ENCODE measurements at places on chromosomes 3 and 15. TPM values are rescaled to one million over a fixed set of nuclear protein-coding genes. Genes with fewer than 3 reads are reported as not detected.
A peak's percentile ranks its signal among the peaks of the same experiment; 100 is the strongest.

GRCh38 chr15:80188251-80188650, 35.5 kb downstream of the FAH start:
- no peak overlapping the region for H3K4me3 ChIP-seq
- no peak overlapping the region for H3K27ac ChIP-seq
- no peak for DNase-seq

THRB gene
- 0.02 TPM for polyA plus RNA-seq

- H3K4me1 ChIP-seq = peaks cover 14% of the 10 kb centered on the region
- no peaks in the 10 kb centered on the region for H3K36me3 ChIP-seq
- H3K27ac ChIP-seq = no peak overlapping the region
- no peak overlapping the region for H3K4me3 ChIP-seq
- DNase-seq = no peak
- H3K27me3 ChIP-seq = no peaks in the 10 kb centered on the region
Observed at GRCh38 chr15:76161153-76162035, 101.6 kb downstream of the TMEM266 start.

DNA sequence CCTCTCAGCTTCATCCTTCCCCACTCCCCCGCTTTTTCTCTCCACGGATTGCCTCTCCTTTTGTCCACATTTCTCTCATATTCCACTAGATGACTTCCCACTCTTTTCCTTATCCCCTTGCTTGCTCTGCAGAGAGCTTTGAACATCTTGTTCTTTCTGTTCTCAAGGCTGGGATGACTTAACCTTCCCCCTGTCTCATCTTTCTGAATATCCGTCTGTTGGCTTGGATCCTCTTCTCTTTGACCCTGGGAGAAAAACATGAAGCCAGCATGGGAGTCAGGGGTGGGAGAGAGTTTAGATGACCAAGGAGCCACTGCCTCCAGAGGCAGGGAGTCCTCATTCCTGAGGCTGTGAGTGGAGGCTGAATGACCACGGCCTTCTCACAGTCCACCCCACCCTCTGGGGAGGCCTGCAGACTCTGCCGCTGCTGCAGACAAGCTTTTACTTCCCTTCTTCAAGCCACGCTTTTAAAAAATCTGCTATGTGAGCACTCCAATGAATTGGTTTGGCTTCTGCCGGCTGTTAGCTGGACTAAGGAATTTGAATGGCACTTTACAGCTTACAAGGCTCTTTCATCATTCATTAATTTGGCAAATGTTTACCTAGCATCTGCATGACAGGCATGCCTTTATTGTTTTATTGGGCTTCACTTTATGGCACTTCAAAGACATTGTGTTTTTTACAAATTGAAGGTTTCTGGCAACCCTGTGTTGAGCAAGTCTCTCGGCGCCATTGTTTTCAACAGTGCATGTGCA, 111.6 kb upstream of the SLC6A6 start:
- no peak overlapping the region for H3K4me3 ChIP-seq
- no peaks in the 10 kb centered on the region for H3K36me3 ChIP-seq
- peaks cover 8% of the 10 kb centered on the region for H3K4me1 ChIP-seq
- no peak overlapping the region for H3K27ac ChIP-seq

GRCh38 chr3:138688871-138689299, 80.3 kb downstream of the FAIM start:
- DNase-seq = no peak
- no peak overlapping the region for H3K27ac ChIP-seq
- no peak overlapping the region for H3K4me3 ChIP-seq
- H3K27me3 ChIP-seq = no peaks in the 10 kb centered on the region

- no peak overlapping the region for H3K27ac ChIP-seq
- DNase-seq = no peak
- H3K27me3 ChIP-seq = no peaks in the 10 kb centered on the region
Observed at GRCh38 chr15:68197170-68197492, 8.0 kb downstream of the CALML4 start.

- H3K27me3 ChIP-seq = no peaks in the 10 kb centered on the region
- H3K27ac ChIP-seq = no peak overlapping the region
- DNase-seq = no peak
- no peaks in the 10 kb centered on the region for H3K36me3 ChIP-seq
Observed at GRCh38 chr3:8233938-8234337, 267.7 kb upstream of the LMCD1 start.

GRCh38 chr15:72047020-72047419, 70.9 kb downstream of the MYO9A start:
- no peaks in the 10 kb centered on the region for H3K27me3 ChIP-seq
- H3K36me3 ChIP-seq = peaks cover 11% of the 10 kb centered on the region
- H3K4me3 ChIP-seq = no peak overlapping the region
- H3K27ac ChIP-seq = no peak overlapping the region
- DNase-seq = no peak
- H3K4me1 ChIP-seq = no peaks in the 10 kb centered on the region

DNA sequence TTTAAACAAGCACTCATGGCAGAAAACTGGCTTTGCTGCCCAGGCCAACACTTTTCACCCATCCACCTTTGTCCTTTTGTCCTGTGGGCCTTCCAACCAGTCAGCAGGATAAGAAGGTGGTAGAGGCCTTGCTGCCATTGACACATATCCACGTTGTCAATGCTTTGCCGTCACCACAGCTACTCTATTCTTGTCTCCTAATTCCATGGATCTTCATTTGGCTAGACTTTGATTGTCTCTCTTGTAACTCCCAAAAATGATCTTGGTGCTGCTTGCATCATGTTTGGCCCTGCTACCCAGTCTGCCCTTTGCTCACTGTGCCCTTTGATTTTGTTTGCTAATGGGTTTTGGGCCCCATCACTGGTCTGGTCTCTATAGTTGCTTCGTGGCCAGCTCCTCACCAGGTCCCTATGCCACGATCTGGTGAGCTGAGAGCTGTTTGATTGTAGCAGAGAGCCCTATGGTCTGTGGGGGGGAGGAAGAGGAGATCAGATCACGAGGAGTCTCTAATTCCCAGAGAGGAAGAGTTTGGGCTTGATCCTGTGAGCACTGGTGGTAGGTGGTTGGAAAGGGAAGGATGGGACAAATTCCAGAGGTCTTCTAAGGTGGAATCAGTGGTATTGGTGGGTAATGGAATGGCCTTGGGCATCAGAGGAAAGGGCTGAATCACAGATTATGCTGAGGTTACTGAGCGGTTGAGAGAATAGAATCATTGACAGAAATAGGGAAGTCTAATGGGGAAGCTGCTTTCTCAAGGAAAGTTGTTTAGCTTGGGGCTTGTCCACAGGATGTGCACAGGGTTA, 40.3 kb downstream of the ABHD2 start:
- peaks cover 43% of the 10 kb centered on the region for H3K36me3 ChIP-seq
- DNase-seq = no peak
- H3K4me3 ChIP-seq = no peak overlapping the region
- H3K27ac ChIP-seq = no peak overlapping the region

GRCh38 chr15:94375997-94376396, 144.6 kb downstream of the MCTP2 start:
- H3K4me1 ChIP-seq = no peaks in the 10 kb centered on the region
- no peak for DNase-seq
- H3K27me3 ChIP-seq = no peaks in the 10 kb centered on the region
- no peak overlapping the region for H3K4me3 ChIP-seq
- no peaks in the 10 kb centered on the region for H3K36me3 ChIP-seq

DNA sequence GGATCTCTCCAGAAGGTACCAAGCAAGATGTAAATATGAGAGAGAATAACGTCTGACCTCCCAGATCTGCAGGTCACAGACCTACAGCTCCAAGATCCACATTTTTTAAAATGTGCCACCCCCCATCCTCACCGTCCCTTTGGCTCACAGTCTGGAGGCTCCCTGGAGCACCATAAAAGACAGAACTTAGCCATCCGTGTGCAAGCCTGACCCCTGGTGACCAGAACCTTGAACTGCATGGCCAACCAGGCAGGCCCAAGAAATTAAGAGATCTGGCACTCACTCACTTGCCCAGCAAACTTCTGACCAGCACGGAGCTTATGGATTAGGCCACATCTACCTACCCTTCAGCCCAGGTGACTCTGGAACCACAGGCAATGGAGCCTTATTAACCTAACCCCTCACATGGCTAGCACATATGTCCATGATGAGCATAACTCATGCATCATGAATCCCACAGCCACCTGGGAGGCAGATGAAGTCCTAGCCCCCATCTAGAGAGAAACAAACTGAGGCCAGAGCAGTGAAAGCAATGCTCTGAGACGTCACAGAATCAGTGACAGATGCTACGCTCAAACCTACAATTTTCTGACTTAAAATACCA, 275.3 kb downstream of the UACA start:
- no peaks in the 10 kb centered on the region for H3K27me3 ChIP-seq
- H3K4me3 ChIP-seq = no peak overlapping the region
- H3K4me1 ChIP-seq = peaks cover 15% of the 10 kb centered on the region

MEF2A gene
- polyA plus RNA-seq = 20.9 TPM

ZDHHC3 gene
- 60.7 TPM for polyA plus RNA-seq

GOLGA6B gene
- 0.03 TPM for polyA plus RNA-seq

SPINT1 gene
- 0.58 TPM for polyA plus RNA-seq

PAQR9 gene
- polyA plus RNA-seq = 0.10 TPM

GRCh38 chr15:22918056-22918455, 62.1 kb downstream of the CYFIP1 start:
- H3K4me3 ChIP-seq = no peak overlapping the region
- H3K4me1 ChIP-seq = no peaks in the 10 kb centered on the region
- no peak for DNase-seq
- H3K36me3 ChIP-seq = peaks cover 44% of the 10 kb centered on the region

DNA sequence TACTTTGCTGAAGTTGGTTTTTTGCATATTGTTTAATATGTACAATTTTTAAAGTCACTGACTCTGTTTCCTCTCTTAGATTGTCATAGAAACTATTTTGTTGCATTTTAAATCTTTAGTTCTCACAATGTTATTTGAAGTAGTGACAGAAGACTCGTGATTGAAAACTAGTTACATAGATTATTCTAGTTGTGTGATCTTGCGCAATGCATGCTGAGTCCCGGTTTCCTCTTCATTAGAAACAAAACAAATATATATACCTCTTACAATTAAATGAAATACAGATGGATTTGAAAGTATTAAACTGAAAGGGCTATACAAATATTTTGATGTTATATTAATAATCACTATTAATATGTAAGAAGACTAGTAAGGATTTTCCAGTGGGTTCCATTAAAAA, 333.0 kb downstream of the LPP start:
- H3K4me1 ChIP-seq = peaks cover 22% of the 10 kb centered on the region
- H3K4me3 ChIP-seq = no peak overlapping the region
- H3K27me3 ChIP-seq = no peaks in the 10 kb centered on the region
- H3K27ac ChIP-seq = no peak overlapping the region

DNA sequence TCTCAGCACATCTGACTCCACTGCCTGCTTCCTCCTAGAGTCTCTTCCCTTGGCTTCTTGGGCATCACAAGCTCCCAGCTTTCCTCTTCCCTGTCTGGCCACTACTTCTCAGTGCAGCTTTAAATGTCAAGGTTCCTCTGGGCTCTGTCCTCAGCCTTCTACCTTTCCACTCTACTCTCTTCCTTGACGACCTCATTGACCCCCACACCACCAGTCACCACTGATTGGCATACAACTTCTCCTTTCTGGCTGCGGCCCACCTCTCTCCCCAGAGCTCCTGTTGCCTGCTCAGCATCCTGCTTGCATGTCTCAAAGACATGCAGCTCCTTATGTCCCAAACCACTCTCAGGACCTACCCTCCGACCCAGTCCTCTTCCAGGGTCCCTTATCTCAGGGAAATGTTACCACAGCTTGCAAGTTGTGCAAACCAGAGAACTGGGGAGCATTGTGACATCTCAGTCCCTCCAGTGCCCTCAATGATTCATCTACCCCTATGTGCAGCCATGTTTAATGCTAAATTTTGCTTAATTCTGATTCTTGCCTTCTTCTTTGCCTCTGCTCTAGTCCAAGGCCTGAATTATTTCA, 49.9 kb downstream of the TRPM1 start:
- DNase-seq = no peak
- no peaks in the 10 kb centered on the region for H3K27me3 ChIP-seq
- no peak overlapping the region for H3K4me3 ChIP-seq
- H3K27ac ChIP-seq = no peak overlapping the region
- no peaks in the 10 kb centered on the region for H3K36me3 ChIP-seq
- H3K4me1 ChIP-seq = no peaks in the 10 kb centered on the region

DNA sequence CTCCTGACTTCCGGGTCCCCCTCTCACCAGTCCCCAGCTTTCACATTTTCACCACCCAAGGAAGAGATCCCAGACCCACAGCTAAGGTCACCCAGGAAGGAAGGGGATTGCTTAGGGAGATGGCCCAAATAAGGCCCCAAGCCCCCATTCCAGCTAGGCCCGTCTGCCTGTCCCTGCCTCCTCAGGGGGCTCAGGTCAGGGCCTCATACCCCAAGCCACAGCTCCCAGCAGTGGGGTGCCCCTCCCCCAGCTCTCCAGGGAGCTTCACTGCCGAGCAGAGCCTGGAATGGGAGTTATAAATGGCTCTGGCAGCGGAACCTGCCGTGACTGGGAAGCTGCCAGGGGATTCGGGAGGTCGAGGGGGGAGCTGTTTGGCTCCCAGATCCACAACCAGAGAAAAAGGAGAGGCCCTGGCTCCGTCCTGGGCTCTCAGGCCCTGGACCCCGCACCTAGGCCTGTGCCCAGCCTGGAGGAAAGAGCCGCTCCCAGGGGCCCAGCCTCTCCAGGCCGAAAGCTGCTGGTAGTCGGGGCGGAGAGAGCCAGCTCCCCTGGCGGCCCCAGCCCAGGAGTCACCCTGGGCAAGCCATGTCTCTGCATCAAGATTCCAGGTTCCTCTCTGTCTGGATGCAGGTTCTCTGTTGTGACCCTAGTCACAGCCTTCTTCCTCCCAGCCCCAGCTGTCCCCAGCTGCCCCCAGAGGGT, 550 bp downstream of the CCDC9B start:
- H3K36me3 ChIP-seq = peaks cover 19% of the 10 kb centered on the region
- H3K4me3 ChIP-seq = peak overlapping the region; percentile 51
- H3K27me3 ChIP-seq = no peaks in the 10 kb centered on the region
- peaks cover 61% of the 10 kb centered on the region for H3K4me1 ChIP-seq
- DNase-seq = peak; percentile 74

DNA sequence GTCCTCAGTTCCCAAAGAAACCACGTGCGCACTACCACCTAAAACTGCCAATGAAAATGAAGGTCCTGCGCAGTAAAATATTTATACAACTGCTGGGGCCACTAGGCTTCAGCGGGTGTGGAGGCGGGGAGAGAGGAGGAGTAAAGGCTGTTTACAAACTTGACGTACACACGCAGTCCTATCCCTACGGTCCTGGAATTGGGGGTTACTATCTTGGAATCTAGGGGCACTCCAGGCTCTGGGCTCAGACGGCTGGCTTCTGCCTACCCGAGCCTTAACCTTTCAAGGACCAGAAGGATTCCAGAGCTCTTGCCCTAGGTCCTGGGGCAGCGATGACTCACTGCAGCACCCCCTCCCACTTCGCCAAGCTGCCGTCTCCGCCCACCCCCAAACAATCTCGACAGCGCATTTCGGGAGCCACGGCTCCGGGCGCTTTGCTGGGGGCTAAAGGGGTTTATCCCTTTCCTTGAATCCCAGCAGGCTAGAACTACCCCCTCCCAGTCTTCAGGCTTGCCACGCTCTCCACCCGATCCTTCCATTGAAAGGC, 3.0 kb downstream of the ADAMTS9 start:
- peak overlapping the region; percentile 83 for H3K4me3 ChIP-seq
- H3K27ac ChIP-seq = peak overlapping the region; percentile 98
- H3K27me3 ChIP-seq = no peaks in the 10 kb centered on the region
- DNase-seq = peak; percentile 49

ROPN1 gene
- polyA plus RNA-seq = not detected

RAD18 gene
- polyA plus RNA-seq = 6.5 TPM

AHSG gene
- not detected for polyA plus RNA-seq
